ENCODE measurements at places on chromosomes 16 and 17. TPM values are rescaled to one million over a fixed set of nuclear protein-coding genes. Genes with fewer than 3 reads are reported as not detected.

TMEM88 gene
- total RNA-seq: 22.2 TPM

DPEP2 gene
- total RNA-seq: 0.64 TPM

CCL17 gene
- total RNA-seq: 1.0 TPM

TBC1D3G gene
- total RNA-seq: not detected

KCNJ2 gene
- 39.4 TPM for total RNA-seq

CRISPLD2 gene
- total RNA-seq: 12.7 TPM

DCUN1D3 gene
- 19.3 TPM for total RNA-seq

CRHR1 gene
- total RNA-seq: not detected

IRX5 gene
- total RNA-seq: 9.9 TPM

SPN gene
- 17.0 TPM for total RNA-seq

ZMYND15 gene
- 0.50 TPM for total RNA-seq

SPG7 gene
- 87.7 TPM for total RNA-seq

MSLN gene
- total RNA-seq: 0.50 TPM

STH gene
- total RNA-seq: not detected

DNAI2 gene
- not detected for total RNA-seq

DNA sequence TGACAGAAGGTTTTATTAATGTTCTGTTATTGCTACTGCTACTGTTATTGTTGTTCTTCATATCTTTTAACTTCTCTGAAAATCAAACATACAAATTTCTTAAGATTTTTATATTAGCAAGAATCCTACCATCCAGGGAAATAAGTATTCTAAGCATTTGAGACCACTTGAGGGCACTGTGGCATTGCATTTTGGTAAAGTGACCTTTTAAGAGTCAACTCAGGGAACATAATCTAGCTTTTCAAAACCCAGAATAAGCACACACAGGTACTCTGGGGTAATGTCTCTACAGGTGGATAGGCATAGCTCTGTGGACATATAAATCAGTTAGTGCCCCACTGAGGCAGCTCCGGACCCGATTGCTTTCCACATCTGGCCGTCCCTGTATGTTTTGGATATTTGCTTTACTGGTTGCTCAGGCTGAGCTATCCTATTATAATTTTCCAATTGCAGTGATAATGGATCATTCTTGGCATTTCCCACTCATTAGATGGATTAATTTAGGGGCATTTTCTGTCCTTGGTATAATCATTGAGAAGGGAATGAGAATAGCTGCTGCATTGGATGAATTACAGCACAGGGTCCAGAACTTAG lies 1425.1 kb upstream of the CDH8 start:
- DNase-seq: no peak

GRCh38 chr17:42678951-42679491 lies 2.2 kb upstream of the PLEKHH3 start:
- no peak for DNase-seq

DNA sequence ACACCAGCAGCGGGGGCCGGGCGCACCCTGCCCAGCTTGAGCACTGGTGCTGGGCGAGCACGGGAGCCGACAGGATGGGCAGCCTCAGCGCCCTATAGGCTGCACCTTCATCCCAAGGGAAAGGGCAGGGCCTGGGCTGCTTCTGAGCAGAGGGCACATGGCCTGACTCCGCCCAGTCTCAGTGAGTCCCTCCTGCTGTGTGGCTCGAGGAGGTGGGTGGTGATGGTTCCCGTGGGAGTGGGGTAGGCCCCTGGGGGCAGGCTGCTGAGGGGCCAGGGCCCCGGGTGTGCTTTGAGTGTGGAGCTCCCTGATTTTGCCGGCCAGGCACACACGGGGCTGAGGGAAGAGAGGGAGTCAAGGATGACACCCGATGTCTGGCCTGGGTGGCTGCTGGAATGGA lies 37.9 kb downstream of the TSC2 start:
- DNase-seq: no peak

GRCh38 chr16:12543700-12544476 lies 259.8 kb downstream of the CPPED1 start:
- no peak for DNase-seq

DNA sequence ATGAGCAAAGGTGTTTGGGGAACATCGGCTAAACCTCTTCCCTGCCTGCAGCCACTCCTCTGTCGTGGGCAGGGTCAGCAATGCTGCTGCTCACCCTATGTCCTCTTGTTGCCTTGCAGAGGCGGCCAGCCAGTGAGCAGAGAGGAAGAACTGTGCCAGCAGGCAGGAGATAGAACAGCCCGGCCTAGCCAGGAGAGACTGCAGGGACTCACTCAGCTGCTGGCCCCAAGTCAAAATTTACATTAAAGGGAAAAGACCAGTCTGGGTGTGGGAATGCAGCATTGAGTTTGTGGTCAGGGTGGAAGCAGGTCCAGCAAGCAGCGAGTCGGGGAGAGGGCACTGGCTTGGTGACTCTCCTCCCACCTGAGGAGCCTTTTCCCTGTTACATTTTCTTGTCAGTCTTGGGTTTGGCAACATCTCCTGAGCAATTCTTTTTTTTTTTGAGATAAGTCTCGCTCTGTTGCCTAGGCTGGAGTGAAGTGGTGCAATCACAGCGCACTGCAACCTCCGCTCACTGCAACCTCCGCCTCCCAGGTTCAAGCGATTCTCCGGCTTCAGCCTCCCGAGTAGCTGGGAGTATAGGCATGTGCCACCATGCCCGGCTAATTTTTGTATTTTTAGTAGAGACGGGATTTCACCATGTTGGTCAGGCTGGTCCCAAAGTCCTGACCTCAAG lies 22.7 kb downstream of the LIG3 start:
- DNase-seq: no peak

GRCh38 chr16:51224317-51224716 lies 73.2 kb upstream of the SALL1 start:
- DNase-seq: no peak

- DNase-seq: peak; percentile 99
Observed at GRCh38 chr17:7889166-7889955, 772 bp downstream of the CHD3 start.

DNA sequence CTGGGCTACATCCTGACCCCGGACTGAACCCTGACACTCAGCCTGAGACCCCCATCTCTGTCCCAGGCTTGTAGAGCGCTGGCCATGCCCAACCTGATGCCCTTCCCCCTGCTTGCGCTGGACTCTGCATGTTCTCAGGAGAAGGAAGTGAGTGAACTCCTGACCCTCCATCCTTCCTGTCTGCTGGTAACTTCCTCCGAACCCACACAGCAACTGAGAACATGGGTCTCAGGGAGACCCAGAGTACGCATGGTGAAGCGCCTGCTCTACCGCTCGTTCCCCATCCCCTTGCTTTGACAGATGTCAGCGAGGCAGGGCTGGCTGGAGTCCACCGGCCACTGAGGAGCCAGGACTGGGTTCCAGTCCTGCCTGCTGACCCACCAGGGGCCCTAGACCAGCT lies 6.1 kb downstream of the CAMKK1 start:
- DNase-seq: peak; percentile 55

- no peak for DNase-seq
Observed at GRCh38 chr17:50465171-50465570, 3.5 kb downstream of the CHAD start.

- DNase-seq: no peak
Observed at GRCh38 chr16:72856797-72857196, 191.1 kb downstream of the ZFHX3 start.

GRCh38 chr16:68257251-68257905 lies 6.9 kb upstream of the SLC7A6 start:
- DNase-seq: no peak

GRCh38 chr16:11672206-11673090 lies 4.2 kb downstream of the SNN start:
- peak; percentile 55 for DNase-seq

- DNase-seq: no peak
Observed at GRCh38 chr16:63349961-63350360, 1313.7 kb upstream of the CDH8 start.

DNA sequence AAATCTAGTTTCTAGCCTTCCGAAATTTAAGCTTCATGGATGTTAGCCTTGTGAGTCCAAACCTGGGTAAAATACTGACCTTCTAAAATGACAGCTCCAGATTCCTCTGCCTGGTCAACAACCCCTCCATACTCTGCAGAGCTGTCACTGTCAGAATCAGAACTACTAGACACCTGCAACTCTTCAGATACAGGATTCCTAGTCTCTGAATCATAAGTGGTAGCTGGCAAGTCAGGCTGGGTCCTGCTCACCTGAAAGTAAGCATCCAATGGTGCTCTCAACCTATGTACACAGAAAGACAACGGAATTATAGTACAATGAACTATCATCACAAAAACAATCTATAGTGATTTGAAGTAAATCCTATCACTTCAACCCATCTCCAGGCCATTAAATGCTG lies 14.8 kb downstream of the RFWD3 start:
- no peak for DNase-seq

DNA sequence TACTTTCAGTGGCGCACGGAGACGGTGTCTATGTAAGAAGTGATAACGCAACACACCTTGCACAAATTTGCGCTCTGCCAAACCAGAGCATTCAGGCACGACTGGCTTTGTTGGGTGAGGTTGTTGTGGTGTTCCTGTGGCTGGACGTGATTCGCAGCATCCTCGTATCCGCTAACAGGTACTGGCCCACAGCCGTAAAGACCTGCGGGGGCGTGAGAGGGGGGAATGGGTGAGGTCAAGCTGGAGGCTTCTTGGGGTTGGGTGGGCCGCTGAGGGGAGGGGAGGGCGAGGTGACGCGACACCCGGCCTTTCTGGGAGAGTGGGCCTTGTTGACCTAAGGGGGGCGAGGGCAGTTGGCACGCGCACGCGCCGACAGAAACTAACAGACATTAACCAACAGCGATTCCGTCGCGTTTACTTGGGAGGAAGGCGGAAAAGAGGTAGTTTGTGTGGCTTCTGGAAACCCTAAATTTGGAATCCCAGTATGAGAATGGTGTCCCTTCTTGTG lies 510.9 kb downstream of the KCNJ18 start:
- no peak for DNase-seq

DNA sequence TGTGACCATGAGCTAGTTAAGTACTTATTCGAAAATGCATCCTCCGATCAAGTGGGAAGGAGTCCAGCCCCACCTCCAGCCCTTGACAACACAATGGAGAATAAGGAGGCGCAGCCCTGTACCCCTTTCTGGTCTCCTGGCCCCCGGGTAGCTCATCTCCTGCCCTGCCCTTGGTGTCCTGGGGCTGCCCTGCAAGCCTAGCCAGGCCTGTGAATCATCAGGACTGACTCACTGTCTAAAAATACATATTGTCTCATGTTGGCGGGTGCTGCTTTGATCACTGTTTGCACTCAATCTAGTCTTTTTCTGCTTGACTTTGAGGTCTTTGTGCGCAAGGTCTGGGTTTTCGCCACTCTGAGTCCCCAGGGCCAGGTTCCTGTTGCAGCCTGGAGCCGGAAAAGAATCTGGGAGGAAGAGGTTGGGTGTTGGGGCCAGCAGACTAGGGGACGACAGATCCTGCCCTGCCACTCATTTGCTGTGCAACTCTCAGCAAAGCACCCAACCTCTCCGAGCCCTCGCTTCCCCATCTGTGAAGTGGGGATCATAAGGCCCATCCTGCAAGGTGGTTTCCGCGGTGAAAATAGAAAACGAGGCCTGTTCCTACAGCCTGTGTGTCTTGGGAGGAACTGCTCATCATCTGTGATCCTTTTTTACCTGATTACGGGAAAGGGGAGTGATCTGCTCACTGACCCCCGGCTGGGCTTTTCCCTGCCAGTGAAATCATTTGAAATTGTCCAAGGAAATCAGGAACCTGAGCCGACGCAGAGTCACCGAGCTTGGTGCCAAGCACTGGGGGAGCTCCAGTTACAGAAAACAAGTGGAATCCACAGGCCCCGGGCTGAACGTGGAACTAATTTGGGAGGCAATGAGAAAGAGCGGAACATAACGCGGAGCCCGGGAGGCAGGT lies 230.4 kb downstream of the PARN start:
- DNase-seq: no peak

DNA sequence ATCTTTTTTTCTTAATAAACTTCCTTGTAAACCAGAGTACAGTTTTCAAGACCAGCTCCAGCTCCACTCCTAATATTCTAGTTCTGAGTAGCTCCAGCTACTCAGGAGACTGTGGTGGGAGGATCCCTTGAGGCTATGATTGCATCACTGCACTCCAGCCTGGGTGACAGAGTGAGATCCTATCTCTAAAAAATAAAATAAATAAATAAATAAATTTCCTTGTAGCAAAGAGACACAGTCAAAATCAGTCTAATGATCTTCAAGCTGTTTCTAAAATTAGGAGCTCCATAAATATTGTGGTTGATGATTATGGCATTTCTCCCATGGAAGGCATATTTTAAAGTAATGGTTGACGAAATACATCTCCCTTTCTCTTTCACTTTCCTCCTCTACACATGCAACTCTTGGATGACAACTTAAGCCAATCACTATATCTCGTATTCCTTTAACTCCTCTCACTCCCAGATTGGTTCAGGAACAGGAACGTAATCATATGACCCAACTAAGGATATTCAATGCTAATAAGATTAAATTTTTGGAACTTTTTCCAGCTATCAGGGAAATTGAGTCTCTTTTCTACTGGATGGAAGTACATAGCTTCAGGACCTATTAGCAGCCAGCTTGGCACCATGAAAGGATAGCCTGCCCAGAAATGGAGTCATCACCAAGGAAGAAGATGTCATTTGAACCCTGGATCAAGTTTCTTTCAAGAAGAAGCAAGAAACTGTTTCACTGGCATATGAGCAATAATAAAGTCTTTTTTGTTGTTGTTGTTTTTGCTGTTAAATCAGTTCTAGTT lies 42.1 kb upstream of the TAOK1 start:
- DNase-seq: no peak

DNA sequence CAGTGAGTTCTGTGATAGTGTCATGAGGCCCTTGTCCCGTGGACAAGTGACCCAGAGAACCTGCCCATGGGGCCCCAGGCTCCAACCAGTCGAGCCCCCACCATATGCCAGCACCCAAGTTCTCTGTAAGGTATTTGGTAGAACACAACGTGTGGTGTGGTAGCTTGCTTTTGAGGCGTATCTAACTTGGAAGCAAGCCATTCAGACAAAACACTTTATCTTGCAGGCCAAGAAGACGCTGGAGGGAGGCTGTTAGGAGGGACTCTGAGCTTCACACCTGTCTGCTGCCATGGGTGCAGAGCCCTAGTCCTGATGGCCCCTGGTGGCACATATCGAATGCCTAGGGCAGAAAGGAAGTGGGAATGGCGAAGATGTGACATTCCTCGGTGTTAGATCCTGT lies 1.6 kb downstream of the NDUFAF8 start:
- no peak for DNase-seq

GRCh38 chr17:65552214-65552613 lies 9.2 kb downstream of the AXIN2 start:
- DNase-seq: no peak

- DNase-seq: no peak
Observed at GRCh38 chr16:1981398-1981836, at the start of gene NOXO1. Gene NOXO1 (minus strand): TSS chr16:1981469. CDS start chr16:1981179, 290 bp downstream.

Data from heart left ventricle (tissue), 16 donors.